ENCODE measurements at places on chromosomes 7 and 10.

DNA sequence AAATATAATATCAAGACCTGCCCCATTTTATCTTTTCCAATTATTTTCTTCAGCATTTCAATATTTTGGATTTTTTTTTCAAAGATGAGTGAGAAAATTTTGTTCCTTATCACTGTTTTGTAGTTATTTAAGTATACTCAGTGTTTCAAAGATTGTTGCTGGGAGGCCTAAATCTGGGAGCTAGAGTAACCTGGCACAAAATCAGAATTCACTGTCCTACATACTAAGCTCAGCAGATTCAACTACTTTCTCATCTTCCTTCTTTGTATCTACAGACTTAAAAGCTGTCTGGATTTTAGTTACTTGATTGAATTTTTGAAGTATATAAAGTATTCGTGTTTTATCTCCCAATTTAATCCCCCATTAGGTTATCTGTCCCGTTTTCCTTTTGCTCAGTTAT, 85.9 kb downstream of the TAX1BP1 start:
- DNase-seq, result no peak

GRCh38 chr10:83932245-83932644, 207.1 kb upstream of the GHITM start:
- no peak for DNase-seq

DNA sequence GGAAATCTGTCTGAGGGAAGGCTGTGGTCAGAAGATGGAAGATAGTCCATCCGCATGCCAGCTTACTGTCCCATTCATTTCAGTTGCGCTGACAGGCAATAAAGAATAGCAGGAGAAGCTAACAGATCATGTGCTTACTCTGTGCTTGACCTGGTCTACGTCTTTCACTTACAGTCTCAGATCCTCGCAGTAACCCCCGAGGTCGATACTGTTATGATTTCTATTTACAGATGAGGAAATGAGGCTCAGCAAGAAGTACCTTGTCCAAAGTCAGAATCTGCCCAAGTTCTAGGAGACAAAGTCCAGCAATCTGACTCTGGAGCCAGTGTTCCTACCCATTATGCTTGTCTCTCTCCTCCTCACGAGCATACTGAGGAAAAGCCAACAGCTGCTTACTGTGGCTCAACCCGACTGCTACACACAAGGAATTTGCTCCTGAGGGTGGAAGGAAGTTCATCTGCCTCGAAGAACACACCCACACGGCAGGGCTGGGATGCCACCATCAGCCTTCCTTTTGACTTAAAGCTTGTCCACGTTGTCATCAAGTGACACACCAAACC, 74.2 kb downstream of the MINPP1 start:
- DNase-seq, result no peak

- DNase-seq, result no peak
These were observed 17.2 kb downstream of the BTBD16 start for GRCh38 chr10:122288262-122288661.

DNA sequence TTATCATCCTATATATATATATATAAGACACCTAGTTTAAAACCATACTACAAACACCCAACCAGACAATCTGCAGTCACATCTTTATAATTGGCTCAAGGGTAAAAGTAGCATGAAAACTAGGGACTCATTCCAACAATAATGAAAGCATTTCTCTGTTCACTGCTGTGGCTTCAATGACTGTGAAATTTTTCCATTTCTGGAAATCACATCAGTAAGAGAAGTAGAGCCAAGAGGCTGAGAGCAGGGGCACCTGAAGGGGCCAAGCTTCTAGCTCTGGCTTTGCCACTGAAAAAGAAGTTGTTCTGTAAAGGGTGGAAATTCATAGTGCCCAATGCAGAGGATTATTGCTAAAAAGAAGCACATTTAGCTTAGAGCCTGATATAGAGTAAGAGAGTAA, 158.6 kb upstream of the GLI3 start:
- DNase-seq, result no peak

DNA sequence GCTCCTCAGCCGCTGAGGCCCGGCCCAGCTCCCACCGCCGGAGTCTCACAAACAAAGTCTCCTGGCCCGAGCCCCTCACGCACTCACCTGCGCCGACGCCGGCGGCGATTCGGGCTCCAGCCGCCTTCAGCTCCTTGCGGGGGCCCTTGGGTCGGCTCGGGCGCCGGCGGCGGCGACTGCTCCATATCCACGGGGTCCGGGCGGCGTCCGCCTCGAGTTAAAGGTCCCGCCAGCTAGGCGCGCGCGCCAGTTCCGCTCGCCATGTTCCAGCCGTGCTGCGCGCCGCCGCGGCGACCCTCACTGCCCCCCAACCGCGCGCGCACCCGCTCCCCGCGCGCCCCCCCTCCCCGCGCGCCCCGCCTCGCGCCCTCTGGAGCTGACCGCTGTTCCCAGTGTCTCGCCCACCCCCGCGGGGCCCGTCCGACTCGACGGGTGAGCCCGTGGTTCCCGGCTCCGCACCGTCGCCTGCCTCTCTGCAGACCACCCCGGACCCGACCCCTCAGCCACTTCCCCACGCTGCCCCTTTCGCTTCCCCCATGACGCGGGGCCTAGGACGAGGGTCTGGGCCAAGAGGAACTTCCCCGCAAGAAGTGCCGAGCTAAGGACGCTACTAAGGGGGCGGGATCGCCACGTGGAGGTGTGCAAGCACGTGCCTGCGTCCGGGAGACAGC, 396.1 kb downstream of the ZNF33B start:
- DNase-seq, result no peak

DNA sequence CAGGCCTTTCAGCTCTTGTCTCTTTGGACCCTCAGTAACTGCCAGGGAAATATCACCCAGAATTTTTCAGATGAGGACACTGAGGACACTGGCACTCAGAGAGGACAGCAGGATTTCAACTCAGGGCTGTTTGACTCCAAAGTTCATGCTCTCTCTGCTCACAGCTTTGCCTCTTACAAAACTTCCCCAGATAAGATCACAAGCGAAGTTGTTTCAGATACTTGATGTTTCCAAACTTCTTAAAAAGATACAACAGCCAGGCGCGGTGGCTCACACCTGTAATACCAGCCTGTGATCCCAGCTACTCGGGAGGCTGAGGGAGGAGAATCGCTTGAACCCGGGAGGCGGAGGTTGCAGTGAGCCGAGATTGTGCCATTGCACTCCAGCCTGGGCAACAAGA, 32.4 kb upstream of the ZRANB1 start:
- no peak for DNase-seq

DNA sequence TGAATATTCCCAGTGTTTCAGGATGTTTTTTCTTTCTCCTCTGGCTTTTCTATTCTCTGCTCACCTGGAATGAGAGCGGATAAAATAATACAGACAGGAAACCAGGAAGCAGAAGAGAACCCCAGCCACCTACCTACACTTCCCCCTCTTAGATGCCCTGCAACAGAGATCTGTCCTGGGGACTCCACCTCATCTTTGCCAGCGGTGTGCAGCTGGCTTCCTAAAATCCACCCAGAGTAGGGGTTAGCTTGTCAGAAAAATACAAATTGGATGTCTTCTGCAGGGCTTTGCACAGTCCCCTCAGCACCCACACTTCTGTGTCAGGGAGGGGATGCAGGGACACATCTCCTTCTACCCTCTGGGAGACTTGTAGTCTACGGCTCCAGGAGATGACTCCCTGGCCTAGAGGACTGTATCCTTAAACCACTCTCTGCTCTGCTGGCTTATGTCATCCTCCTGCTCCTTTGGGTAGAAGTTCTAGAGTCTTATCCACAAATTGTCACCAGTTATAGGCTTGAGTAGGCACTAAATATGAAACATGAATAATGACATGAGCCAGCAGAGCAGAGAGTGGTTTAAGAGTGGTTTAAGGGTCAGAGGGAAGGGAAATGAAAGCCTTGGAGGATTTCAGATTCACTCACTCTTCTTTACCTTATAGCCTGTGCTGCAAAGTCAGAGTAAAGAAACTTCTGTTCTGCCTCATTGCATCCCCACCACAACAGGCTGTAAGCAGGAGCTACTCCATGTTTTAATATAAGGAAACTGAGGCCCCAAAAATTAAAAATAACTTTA, 749.4 kb downstream of the AUTS2 start:
- DNase-seq, result no peak

- no peak for DNase-seq
These were observed 108.6 kb downstream of the CACNA2D1 start for GRCh38 chr7:82335001-82335400.

- no peak for DNase-seq
These were observed 3.0 kb downstream of the CALN1 start for GRCh38 chr7:72408966-72409637.

DNA sequence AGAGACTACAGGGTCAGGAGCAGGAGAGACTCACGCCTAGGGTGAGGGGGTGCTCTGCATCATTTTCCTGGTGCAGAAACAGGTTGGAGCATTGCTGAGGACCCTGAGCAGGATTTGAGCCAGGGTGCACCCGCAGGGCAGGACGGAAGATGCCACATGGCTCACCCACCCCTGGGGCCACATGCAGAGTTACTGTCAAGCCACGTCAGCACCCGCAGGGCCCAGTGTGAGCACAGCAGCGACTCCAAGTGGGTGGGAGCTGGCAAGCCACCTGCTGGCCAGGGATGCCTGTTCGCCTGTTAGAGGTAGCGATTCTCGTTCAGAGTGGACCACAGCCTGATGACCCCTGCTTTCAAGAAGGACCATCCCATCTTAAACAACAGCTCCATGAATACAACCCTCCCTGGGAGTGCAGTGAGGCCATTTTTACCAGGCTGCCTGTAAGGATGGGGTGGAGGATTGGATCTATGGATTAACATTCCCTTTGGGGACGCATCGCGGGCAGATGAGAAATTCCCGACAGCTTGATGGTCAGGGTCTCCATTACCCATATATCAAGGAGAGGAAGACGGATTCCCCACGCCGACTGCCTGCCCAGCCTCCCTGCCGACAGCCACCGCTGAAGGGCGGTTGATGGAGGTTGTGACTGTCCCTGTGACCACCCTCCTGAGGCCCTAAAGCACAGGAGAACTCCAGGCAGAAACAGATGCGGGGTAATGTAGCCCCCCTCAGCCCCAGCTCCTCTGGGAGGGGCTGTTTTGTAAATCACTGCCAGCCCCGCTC, 101.1 kb upstream of the RET start:
- DNase-seq, result no peak

GRCh38 chr10:116059320-116059719, 213.7 kb downstream of the GFRA1 start:
- no peak for DNase-seq

DNA sequence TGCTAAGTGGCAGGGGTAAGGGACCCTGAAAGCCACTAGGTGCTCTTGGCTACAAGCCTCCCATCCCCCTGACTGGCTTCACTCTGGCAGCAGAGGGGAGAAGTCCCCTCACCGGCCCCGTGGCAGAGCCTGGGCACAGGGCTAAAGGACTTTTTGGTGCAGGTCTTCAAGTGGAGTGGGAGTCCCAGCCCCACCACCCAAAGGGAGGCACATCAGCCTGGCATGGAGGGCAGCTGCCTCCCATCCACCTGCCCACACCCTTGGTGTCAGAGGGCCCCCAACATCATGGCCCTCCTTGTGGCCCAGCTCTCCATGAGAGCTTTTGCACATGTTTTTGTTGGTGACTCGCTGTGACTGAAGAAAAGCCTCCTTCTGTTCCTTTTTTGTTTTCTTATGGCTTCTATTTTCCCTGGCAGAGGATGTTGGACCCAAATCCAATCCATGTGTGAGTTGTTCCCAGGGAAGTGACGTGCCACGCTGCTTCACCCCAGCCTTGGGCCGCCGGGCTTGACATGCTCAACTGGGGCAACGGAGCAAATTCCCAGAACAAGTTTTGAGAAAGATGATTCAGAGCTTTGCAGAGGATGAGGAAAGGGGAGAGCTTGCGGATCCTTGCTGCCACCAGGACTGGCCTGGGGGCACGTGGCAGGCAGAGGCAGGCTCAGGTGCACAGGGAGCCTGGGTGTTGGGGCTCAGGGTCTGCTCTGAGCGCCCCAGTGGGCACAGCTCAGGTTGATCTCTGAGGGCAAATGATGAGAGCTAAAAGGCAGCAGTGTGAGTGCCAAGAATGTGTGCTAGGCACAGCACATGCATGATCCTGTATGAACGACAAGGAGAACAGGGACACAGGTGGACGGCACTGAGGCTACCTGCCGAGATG, 1.9 kb upstream of the AEBP1 start:
- peak; percentile 92 for DNase-seq

DNA sequence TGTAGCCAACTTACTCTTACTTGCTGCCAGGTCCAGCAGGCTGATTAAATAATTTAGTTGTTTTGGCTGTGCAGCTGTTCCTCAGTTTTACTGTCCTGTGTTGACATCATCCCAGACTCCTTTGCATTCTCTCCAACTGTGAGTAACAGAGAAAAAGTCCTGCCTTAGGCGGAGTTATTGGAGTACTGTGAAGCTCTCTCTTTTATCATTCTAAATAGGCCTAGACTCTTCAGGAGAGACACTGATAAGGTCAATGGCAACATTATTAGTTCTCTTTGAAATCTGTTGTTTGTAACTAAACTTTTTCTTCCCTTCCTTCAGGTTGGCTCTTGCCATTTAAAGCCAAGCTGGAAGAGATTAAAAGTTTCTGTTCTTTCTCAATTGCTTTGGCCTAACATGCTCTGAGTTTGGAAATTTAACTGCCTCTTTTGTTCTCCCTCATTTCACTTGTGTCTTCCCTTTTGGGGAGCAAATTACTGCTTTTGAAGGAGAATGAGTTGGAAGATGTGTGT, 215.7 kb upstream of the CSTF2T start:
- no peak for DNase-seq

DNA sequence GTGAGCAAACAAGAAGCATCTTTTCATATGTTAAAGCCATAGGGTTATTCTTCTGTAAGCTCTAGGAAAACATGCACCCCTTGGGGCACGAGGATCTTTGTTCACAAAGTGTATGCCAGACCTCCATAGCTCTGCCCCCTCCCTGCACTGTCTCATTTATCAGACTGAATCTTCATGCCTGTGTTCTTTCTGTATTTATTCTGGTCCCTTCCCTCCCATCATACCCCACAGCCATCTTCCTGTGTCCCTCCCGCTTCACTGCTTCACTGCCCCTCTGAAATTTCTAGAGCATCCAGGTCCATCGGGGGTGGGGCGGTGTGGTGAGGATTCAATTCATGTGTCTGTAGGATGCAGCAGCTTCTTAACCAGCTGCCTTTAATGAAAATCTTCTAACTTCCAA, 7.5 kb downstream of the EPHB6 start:
- DNase-seq, result no peak

Measured in AG09309 (cell line).